ENCODE measurements at places on chromosomes 5 and 9.

- no peak for DNase-seq
These were observed 245.4 kb downstream of the DENND1A start for GRCh38 chr9:123684393-123685149.

GRCh38 chr5:38462976-38463633 is 93.3 kb downstream of the LIFR start:
- no peak for DNase-seq

DNA sequence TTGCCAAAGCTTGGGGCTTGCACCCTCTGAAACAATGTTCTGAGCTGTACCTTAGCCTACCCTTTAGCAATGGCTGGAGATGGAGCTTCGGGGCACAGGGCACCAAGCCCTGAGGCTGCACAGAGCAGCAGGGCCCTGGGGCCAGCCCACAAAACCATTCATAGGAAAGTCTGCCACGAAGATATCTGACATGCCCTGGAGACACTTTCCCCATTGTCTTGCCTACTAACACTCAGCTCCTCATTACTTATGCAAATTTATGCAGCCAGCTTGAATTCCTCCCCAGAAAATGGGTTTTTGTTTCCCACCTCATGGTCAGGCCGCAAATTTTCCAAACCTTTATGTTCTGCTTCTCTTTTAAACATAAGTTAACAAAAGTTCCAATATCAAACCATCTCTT is 105.7 kb downstream of the DTWD2 start:
- DNase-seq = no peak

DNA sequence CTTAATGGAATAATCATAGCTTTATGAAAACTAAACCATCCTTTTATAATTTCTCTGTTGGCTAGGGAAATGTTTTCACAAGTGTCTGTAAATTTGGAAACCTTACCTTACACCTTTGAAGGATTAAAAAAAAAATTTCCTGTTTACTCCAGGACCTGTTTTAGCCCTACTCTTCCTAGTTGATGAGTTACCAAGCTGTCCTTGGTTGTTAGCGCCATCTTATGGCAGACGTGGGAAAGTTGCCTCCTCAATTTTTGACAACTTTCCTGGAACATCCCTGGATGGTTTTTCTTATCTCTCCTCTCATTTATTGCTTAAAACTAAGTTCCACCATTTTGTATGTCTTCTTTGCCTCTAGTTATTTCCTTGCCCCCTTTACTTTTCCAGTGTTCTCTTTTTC is 25.7 kb downstream of the ZSWIM6 start:
- no peak for DNase-seq

Measured in stimulated activated CD4-positive, alpha-beta T cell treated with anti-CD3 and anti-CD28 coated beads, Interleukin-1b, Interleukin-23, amount 100 ng/mL, for 24 hours (primary cell).